Dermis microvascular lymphatic vessel endothelial cell (primary cell): ENCODE measurements at places on chromosomes 1 and 21. TPM values are rescaled to one million over a fixed set of nuclear protein-coding genes. Genes with fewer than 3 reads are reported as not detected.

The OLFML3 gene
- total RNA-seq = 7.2 and 14.8 TPM in 2 replicates

The TNFRSF8 gene
- under 0.01 TPM in 1 of 2 replicates, not detected in the other for total RNA-seq

The HSF2BP gene
- total RNA-seq = 0.26 and 0.38 TPM in 2 replicates

The ZNF593OS gene
- not detected in 2 replicates for total RNA-seq

The TSPEAR gene
- 0.13 TPM in 2 replicates for total RNA-seq

DNA sequence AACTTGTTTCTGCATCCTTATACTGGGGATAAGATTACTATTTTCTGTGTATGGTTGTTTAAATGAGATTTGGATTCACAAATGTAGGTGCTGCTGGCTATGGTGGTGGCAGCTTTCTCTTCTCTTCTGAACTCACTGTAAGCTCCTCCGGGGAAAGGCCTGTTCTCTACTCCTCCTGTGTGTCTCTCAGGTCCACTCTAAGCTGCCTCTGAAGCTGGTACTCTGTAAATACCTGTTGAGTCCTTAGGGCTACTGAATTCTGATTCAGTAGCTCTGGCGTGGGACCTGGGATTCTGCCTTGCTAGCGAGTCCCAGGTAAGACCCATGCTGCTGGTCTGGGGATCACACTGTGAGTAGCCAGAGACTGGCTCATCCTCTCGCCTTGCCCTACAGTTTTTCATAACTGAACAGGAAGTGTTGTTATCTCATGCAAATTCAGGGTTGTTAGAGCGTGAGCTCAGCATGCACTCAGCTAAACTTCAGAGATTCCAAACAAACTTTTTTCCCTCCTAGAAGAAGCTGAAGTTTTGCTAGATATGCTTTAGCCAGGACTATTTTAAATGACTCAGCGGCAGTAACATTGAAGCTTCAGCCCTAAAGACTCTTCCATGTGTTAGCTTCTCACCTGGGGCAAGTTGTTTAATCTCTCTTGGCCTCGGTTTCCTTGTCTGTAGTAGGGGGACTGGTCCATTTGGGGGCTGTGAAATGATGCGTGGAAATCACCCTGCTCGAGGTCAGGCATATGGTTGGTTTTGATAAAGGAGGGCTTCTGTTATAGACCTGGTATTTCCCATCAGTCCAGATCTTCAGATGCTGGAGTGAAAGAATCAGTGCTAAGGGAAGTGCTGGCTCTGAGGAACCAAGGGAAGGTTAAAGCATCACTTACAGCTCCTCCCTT lies 271.5 kb upstream of the TMEM51 start:
- DNase-seq = no peak

DNA sequence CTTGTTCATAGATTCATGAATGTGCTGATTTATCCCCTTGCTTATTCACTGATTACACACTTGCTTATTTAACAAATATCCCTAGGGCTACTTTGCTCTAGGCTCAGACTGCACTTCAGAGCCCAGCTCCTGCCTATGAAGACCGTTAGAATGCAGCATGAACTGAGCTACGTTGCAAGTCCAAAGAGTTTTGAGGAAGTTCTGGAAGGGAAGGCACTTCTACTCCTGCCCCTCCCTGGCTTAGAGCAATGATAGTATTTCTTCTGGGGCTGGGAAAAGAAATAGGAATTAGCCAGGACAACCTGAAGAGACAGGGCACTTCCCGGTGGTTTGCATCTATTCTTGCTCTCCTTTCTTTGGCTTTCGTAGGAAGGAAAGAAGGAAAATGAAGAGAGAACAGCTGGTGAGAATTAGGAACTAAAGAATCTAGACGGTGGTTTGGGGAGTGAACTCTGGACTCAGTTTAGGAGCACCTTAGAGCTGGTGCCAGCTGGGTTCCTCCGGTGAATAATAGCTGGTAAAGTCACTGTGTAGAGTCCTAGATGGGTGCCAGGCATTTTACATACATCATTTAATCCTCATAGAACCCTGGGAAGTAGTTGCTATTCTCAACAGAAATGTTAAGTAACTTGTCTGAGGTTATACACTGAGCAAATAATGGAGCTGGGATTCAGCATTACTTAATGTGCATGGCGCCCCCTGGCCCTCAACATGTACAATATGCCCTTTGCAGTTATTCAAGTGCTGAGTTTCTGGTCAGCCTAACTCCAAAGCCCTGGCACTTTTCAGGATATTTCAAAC lies 65.9 kb downstream of the NDUFS5 start:
- peak; percentile 74 for DNase-seq

DNA sequence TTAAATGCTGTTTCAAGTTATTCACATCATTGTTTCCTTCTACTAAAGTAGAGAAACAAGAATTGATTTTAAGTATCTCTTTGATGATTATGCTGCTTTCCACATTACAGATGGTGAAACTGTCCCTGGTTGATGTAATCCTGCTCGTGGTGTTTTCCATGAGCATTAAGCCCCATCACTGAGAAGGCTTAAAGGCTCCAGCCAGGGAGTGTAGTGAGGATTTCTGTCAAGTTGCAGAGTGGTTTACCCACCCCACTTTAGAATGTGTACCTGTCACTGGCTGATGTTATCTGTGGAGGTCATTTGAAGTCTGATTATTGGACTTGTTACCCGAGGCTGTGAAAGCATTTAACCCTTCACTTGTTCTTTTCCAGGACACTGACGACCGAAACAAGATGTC lies 12.9 kb downstream of the CERS2 start:
- DNase-seq = no peak

- peak; percentile 54 for DNase-seq
Measured at GRCh38 chr1:10788592-10789006, 7.8 kb downstream of the CASZ1 start.

- DNase-seq = no peak
Measured at GRCh38 chr1:67175530-67176087, 9.4 kb downstream of the IL23R start.

- peak; percentile 8 for DNase-seq
Measured at GRCh38 chr1:117094841-117095604, 26.5 kb downstream of the TRIM45 start.

GRCh38 chr1:99849413-99849743 lies 783 bp upstream of the AGL start:
- no peak for DNase-seq

- no peak for DNase-seq
Measured at GRCh38 chr1:47812904-47813514, 184.2 kb downstream of the TRABD2B start.
